ENCODE measurements at places on chromosomes 11 and 22. TPM values are rescaled to one million over a fixed set of nuclear protein-coding genes. Genes with fewer than 3 reads are reported as not detected.

PRG2 gene
- total RNA-seq: not detected

DSCAML1 gene
- total RNA-seq: not detected

KCNJ11 gene
- not detected for total RNA-seq

NAA40 gene
- 13.9 TPM for total RNA-seq

H19 gene
- 5,783 TPM for total RNA-seq

TPBGL gene
- total RNA-seq: 0.16 TPM

HOATZ gene
- not detected for total RNA-seq

CHRDL2 gene
- not detected for total RNA-seq

GAL3ST1 gene
- total RNA-seq: not detected

UBE4A gene
- 36.5 TPM for total RNA-seq

GLYAT gene
- not detected for total RNA-seq

PMM1 gene
- 44.6 TPM for total RNA-seq

TRPM5 gene
- total RNA-seq: not detected

HTR3B gene
- not detected for total RNA-seq

HEPHL1 gene
- total RNA-seq: under 0.01 TPM

OR51B4 gene
- total RNA-seq: not detected

UNC93B1 gene
- 32.9 TPM for total RNA-seq

RAG2 gene
- total RNA-seq: not detected

NLRP14 gene
- not detected for total RNA-seq

KBTBD4 gene
- total RNA-seq: 10.8 TPM

KMT5B gene
- 14.8 TPM for total RNA-seq

USH1C gene
- not detected for total RNA-seq
